ENCODE measurements at places on chromosomes 6 and 20.

DNA sequence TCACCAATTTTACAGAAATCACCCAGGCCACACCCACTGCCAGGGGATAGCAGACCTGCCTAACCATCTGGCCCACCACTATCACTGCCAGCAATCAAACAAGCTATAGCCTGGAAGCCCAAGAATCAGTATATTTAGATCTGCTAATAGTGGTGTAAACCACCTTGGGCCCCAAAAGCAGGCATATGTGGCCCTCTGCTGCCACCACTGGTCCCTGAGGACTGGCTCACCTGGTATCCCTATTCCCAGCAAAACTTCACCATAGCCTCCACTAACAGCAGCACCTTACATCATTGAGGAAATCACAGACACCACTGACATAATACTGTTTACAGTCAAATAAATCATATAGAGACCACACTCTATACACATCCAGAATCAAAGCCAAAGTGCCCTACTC is 880.4 kb upstream of the MAN1A1 start:
- no peak for DNase-seq

GRCh38 chr6:55957961-55958422 is 82.6 kb upstream of the BMP5 start:
- no peak for DNase-seq

GRCh38 chr6:11923621-11924020 is 88.5 kb upstream of the HIVEP1 start:
- DNase-seq: no peak

DNA sequence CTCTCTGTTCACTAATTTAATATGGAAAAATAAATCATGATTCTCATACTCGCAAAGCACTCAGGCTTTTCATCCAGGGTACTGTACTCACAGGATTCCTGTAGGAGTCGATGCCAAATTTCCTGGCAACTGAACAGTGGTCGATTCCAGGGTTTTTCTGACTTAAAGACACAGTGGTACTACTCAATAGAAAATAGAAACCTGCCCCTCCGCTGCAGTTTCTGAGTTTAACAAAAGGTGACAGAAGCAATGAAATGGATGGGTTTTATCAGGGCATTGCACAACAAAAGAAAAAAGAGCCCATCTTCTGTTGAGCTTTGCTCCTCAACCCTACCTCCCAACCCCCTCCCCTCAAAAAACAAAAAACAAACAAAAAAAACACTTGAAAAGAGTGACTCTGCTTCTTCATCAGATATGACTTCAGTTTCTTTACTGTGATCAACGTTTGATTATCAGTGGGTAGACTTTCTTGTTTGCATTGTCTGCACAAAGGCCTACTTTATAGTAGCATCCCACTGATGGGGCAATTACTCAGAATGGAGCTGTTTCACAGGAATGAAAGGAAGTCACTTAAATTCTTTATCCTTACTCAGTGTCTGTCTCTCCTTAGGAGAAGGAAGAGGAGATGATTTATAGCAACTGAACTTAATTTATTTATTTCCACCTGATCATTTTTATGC is 96.2 kb upstream of the FOXO3 start:
- DNase-seq: no peak

DNA sequence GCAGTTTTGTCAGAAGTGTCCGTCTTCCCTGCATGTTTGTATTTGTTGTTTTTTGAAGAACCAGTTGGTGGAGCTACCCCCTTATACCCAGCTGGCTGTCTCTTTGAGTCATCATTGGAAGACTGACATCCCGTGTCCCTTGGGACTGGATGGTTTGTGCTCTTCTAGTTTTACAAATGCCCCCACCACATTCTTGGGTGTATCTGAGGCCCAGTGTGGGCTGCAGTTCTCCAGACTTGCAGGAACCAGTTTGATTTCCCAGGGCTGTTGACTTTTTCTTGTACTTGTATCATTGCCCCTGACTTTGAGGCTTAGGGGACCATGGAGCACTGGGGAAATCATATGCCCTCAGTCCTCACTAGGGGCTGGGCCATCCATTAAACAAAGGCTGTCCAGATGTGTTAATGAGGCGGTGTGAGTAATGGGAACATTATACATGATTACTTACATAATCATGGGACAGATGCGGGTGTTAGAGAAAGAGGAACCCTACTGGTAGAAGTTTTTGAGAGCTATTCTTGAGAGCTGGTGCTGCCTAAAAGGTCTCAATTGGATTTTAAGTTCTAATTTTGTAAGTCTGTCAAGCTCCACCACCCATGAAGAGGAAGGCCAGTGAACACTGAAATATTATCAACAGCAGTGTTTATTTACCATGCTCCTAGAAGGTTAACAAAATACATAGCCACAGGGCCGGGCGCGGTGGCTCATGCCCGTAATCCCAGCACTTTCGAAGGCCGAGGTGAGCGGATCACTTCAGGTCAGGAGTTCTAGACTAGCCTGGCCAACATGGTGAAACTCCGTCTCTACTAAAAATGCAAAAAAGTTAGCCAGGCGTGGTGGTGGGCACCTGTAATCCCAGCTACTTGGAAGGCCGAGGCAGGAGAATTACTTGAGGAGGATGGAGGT is 8.5 kb downstream of the JARID2 start:
- no peak for DNase-seq

GRCh38 chr6:166286839-166287271 is 21.3 kb downstream of the PRR18 start:
- DNase-seq: no peak

DNA sequence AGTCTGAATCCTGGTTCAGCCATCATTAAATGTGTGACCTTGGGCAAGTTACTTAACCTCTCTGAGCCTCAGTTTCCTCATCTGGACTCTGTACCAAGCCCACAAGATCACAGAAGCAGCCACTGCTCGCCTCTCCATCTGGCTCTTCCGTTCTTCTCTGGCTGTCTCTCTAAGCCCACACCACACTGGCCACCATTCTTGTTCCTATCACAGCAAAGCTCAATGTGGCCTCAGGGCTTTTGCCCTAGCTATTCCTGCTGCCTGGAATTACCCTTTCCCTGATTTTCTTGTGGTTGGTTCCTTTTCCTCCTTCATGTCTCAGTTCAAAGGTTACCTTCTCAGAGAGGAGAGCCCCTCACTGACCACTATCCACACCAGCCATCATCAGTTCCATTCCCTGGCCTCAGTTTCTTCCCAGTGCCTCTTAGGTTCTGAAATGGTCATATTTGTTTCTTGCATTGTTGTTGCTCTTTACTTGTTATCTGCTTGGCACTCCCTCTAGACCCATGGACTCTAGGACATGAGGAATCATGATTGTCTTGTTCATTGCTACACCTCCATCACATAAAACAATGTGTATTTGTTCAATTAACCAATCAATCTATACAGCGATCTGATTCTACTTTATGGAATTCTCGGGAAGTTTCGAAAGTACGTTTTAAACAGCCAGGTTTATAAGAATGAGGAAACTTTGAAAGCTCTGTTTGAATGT is 56.5 kb upstream of the PTPN1 start:
- no peak for DNase-seq

GRCh38 chr6:116996842-116997241 is 119.8 kb downstream of the RFX6 start:
- DNase-seq: no peak

- DNase-seq: no peak
Observed at GRCh38 chr20:34717230-34718095, 13.3 kb downstream of the TP53INP2 start.

- no peak for DNase-seq
Observed at GRCh38 chr6:27791182-27791943, 120.8 kb downstream of the OR2B2 start.

- DNase-seq: no peak
Observed at GRCh38 chr6:124738482-124738881, 223.8 kb upstream of the RNF217 start.

- DNase-seq: no peak
Observed at GRCh38 chr6:139550361-139550760, 175.9 kb upstream of the CITED2 start.

- no peak for DNase-seq
Observed at GRCh38 chr20:24449026-24449720, 20.3 kb upstream of the SYNDIG1 start.

DNA sequence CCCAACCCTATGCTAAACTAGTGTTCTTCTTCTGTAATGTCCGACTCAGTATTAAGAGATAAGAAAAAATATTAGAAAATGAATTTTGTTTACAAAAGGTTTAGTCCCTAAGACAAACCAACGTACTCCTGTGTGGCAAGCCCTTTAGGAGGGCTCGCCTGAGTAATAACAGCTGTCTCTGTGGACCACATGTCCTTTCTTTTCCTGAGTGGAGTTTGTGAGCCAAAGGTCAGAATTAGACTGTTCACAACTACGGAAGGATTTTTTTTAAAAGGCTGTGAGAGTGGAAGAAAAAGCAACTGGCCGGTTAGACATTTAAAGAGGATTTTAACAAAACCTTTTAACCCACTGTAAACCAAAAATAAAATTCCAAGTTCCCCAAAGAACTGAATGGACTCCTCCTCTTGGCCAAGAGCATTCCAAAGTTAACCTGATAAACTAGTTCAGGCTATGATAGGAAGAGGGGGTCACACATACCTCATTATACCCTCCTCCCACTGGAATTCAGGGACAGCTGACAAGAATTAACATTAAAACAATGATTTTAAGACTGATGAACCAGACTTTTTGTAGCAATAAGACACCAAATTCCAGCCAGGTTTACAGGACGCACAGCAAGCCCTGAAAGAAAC is 43.5 kb downstream of the FAM184A start:
- no peak for DNase-seq

DNA sequence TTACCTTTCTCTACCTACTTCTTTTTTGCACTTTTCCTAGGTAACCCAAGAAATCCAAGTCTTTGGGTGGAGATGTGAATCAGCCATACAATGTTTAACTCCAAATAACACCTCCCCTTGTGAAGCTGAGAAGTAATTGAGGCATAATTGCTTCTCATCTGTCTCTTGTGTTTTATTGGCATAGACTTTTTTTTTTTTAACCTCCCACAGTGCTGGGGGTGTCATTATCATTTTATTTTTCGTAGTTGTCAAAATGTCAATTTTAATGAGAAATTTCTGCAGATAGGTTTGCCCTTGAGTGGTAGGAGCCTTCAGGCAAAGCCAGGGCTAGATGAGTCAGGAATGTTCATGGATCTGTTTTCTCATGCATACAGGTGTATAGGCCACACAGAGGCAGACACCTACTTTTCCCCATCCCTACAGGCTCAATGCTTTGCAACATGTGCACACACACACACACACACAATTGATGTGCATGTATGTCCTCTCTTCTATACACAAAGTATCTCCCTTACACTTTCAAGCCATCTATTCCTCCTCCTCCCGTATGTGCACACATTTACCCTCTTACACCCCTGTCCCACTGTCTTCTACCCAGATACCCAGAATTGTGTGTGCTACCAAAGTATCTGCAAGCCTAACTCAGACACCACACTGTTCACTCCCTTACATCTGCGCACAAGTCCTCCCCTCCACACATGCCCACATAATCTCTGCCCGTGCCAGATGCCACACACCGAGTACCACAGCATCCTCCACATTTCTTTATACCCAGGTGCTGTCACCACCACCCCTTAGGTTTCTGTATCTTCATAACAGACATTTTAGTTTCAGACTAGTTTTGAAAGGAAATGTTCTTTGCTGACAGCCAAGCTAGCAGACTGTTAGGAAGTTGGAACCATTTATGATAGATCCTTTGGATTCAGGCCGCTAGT is 22.0 kb downstream of the RALY start:
- no peak for DNase-seq

GRCh38 chr20:37354210-37355195 is 8.6 kb downstream of the SRC start:
- no peak for DNase-seq

DNA sequence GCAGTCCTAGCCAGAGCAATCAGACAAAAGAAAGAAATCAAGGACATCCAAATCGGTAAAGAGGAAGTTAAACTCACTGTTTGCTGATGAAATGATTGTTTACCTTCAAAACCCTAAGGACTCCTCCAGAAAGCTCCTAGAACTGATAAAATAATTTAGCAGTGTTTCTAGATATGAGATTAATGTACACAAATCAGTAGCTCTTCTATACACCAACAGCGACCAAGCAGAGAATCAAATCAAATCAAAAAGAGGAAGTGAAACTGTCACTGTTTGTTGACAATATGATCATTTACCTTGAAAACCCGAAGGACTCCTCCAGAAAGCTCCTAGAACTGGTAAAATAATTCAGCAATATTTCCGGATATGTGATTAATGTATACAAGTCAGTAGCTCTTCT is 21.7 kb downstream of the SERPINB9 start:
- no peak for DNase-seq

- DNase-seq: no peak
Observed at GRCh38 chr6:102798636-102799035, 1405.1 kb downstream of the GRIK2 start.

GRCh38 chr20:45322952-45323383 is 14.9 kb upstream of the MATN4 start:
- DNase-seq: no peak

DNA sequence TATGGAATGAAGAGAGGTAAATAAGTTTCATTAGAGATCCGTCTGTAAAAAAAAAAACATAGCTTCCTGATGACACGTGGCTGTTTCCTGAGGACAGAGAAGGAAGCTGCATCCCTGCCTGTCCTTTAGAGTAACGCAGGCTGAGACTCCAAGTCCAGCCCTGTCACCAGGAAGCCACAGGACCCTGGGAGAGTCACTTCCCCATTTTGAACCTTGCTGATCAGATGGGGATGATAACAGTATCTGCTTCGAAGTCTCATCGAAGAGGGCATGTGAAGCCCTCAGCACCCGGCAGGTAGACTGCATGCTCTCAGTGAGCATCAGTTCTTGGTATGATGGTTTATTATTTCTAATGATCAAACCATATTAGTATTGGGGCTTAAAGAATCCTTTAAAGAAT is 139.1 kb upstream of the KCNG1 start:
- DNase-seq: no peak

- no peak for DNase-seq
Observed at GRCh38 chr6:165602291-165602690, 60.8 kb downstream of the PDE10A start.

DNA sequence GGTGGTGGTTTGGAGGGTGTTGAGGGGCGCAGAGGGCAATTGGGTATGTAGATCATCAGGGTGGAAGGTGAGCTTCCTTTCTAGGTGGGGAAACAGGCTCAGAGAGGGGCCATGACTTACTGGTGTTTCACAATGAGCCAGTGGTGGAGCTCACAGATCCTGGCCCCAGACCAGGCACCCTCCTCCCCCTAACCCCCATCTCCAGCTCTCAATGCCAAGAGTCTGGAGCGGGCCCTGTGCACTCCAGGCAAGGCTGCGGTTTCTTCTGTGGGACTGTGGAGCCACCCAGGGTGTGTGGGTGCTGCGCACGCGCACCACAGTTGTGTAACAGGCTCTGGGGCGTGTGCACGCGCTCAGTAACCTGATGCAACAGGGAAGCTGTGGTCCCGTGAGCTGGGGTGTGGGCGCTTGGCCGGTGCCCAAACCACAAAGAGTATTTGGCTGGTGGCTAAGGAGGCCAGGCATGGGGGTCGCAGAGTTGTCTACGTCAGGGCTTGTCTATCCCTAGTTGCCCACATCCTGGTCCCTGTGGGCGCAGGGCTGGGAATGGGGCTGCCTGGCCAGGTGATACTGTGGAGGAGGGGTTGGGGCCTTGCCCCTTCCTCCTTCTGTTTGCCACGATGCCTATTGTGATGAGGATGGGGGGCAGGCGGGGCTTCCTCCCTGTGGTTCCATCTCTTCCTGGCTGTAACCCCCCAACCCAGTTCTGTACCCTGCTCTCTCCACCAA is 37.5 kb upstream of the MRPS18A start:
- peak; percentile 63 for DNase-seq

GRCh38 chr6:111810294-111811131 is 62.7 kb downstream of the FYN start:
- DNase-seq: no peak

Data from activated gamma-delta T cell treated with anti-CD3 and anti-CD28 coated beads, Interleukin-2, amount 50 U/mL, for 16 hours (primary cell).